ENCODE measurements at places on chromosomes 1 and 21. TPM values are rescaled to one million over a fixed set of nuclear protein-coding genes. Genes with fewer than 3 reads are reported as not detected.

DNA sequence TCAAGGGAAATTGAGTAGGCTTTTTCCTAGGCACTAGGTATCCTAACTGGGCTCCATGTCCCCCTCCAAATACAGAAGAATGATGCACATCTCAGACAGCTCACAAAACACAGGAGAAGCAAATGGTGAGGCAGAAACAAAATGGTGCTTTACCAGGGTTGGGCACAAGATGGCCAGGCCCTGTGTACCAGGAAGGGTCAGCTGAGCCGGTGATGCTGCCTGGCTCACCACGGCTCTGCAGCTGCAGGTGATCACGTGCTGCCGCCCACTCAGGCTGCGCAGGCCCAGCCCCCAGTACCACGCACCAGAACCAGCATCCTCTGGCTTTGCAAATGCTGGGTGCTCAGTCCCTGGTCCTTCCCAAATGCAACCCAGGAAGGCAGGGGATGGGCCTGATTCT lies 993 bp upstream of the DSCAM start:
- no peak for DNase-seq

- no peak for DNase-seq
Observed at GRCh38 chr1:110336300-110337039, 2.7 kb upstream of the RBM15 start.

The CFAP107 gene
- polyA plus RNA-seq = 0.65 TPM

The ARTN gene
- 0.94 TPM for polyA plus RNA-seq
